ENCODE measurements at places on chromosomes 6 and 20.

DNA sequence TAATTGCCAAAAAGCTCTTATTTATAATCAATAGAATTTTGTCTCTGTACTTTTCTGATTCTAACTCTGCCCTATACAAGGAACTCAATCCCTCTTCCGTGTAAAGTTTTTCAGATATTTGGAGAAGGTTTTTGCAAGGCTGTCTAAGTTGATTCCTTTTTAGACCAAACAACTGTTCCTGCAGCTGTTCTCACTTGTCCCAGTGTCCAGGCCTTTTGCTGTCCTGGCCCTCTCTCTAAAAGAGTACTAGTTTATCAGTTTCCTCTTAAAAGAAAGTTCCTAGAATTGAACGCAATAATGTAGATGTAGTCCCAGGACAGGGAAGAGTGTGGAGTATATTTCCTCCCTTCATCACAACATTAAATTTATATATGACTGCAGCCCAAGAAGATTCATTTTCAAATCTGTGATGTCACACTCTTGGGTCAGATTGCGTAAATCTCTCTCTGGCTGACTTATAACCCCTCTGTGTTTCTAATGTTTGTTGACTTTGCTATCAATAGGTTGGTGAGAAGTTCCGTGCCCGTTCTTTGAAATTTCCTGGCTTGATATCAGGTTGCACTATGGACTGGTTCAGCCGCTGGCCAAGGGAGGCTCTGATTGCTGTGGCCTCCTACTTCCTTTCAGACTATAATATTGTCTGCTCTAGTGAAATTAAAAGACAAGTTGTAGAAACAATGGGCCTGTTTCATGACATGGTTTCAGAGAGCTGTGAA, 139.4 kb upstream of the GLP1R start:
- peaks cover 8% of the 10 kb centered on the region for H3K27me3 ChIP-seq
- no peak overlapping the region for H3K27ac ChIP-seq

DNA sequence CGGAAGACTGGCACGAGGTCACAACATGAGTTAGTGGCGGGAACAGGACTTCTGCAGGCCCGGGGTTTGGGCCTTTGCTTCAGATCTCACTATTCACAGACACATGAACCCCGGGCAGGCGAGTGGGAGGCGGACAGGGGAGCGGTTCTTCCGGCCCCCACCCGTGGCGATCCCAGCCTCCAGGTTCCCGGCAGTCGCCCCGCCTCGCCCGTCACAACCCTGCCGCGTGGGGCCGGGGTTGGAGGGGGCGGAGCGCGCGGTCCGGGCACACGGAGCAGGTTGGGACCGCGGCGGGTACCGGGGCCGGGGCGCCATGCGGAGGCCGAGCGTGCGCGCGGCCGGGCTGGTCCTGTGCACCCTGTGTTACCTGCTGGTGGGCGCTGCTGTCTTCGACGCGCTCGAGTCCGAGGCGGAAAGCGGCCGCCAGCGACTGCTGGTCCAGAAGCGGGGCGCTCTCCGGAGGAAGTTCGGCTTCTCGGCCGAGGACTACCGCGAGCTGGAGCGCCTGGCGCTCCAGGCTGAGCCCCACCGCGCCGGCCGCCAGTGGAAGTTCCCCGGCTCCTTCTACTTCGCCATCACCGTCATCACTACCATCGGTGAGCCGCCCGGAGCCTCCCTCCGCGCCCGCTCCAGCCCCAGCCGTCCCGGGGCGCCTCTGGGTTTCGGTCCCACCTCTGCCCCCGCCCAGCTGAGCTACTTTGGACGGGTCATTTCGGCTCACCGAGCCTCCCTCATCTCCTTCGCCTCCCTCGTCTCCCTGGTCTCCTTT, at the start of gene KCNK15:
Gene KCNK15 (plus strand): TSS at position 268 of the 769 bp plus-strand sequence. CDS start 46 bp downstream, at position 314.
- H3K4me3 ChIP-seq = peak within 1 kb of the TSS; percentile 62
- peaks cover 3% of the 10 kb centered on the region for H3K4me1 ChIP-seq
- DNase-seq = no peak
- H3K27ac ChIP-seq = no peak within 1 kb of the TSS
- peaks cover 38% of the 10 kb centered on the region for H3K27me3 ChIP-seq

- no peaks in the 10 kb centered on the region for H3K36me3 ChIP-seq
- DNase-seq = no peak
Observed at GRCh38 chr6:95266537-95267258, 310.6 kb upstream of the MANEA start.

GRCh38 chr6:80227545-80228105, 121.2 kb downstream of the BCKDHB start:
- no peaks in the 10 kb centered on the region for H3K36me3 ChIP-seq
- H3K4me3 ChIP-seq = no peak overlapping the region
- H3K27ac ChIP-seq = no peak overlapping the region
- DNase-seq = no peak

GRCh38 chr20:6877633-6878032, 110.1 kb downstream of the BMP2 start:
- H3K27me3 ChIP-seq = no peaks in the 10 kb centered on the region
- no peaks in the 10 kb centered on the region for H3K36me3 ChIP-seq
- H3K4me3 ChIP-seq = no peak overlapping the region
- no peaks in the 10 kb centered on the region for H3K4me1 ChIP-seq
- no peak for DNase-seq

- H3K27me3 ChIP-seq = peaks cover 10% of the 10 kb centered on the region
- H3K4me3 ChIP-seq = no peak overlapping the region
- no peak overlapping the region for H3K27ac ChIP-seq
- peaks cover 5% of the 10 kb centered on the region for H3K4me1 ChIP-seq
Observed at GRCh38 chr6:109877028-109878004, 100.8 kb upstream of the GPR6 start.

DNA sequence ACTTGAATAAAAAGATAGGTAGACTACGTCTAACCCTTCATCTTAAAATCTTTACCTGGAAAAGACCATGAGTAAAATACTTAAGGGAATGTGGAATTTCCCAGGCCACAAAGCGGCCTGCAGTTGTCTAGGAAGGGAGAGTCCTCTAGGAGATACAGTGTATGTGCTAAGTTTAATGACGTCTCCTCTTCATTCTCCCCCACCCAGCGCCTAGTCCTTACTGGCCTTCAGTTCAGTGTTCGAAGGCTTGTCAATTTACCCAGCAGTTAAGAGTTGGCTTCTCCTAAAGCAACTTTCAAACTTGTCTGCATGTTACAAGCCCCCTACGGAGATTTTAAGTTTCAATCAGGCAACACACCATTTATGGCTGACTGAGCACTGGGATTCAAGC, 35.2 kb downstream of the HFE start:
- H3K27me3 ChIP-seq = no peaks in the 10 kb centered on the region
- H3K4me3 ChIP-seq = peak overlapping the region; percentile 100
- no peak for DNase-seq
- peak overlapping the region; percentile 99 for H3K27ac ChIP-seq
- peaks cover 24% of the 10 kb centered on the region for H3K36me3 ChIP-seq
- peaks cover 37% of the 10 kb centered on the region for H3K4me1 ChIP-seq

- H3K4me3 ChIP-seq = no peak overlapping the region
- H3K36me3 ChIP-seq = peaks cover 7% of the 10 kb centered on the region
- no peak for DNase-seq
- H3K27me3 ChIP-seq = no peaks in the 10 kb centered on the region
Observed at GRCh38 chr6:20936949-20937348, 402.7 kb downstream of the CDKAL1 start.

- no peak within 1 kb of the TSS for H3K27ac ChIP-seq
- peaks cover 32% of the 10 kb centered on the region for H3K27me3 ChIP-seq
- peak; percentile 78 for DNase-seq
- no peaks in the 10 kb centered on the region for H3K36me3 ChIP-seq
- peaks cover 5% of the 10 kb centered on the region for H3K4me1 ChIP-seq
Observed at GRCh38 chr6:149863698-149864577, at the start of gene LRP11. TSS of gene LRP11 (minus strand) at chr6:149864359. CDS start at chr6:149864020, 339 bp downstream.

- no peak overlapping the region for H3K4me3 ChIP-seq
- no peak overlapping the region for H3K27ac ChIP-seq
- no peaks in the 10 kb centered on the region for H3K36me3 ChIP-seq
- H3K4me1 ChIP-seq = peaks cover 5% of the 10 kb centered on the region
- no peaks in the 10 kb centered on the region for H3K27me3 ChIP-seq
- DNase-seq = no peak
Observed at GRCh38 chr20:2707353-2708072, 14.9 kb downstream of the EBF4 start.

DNA sequence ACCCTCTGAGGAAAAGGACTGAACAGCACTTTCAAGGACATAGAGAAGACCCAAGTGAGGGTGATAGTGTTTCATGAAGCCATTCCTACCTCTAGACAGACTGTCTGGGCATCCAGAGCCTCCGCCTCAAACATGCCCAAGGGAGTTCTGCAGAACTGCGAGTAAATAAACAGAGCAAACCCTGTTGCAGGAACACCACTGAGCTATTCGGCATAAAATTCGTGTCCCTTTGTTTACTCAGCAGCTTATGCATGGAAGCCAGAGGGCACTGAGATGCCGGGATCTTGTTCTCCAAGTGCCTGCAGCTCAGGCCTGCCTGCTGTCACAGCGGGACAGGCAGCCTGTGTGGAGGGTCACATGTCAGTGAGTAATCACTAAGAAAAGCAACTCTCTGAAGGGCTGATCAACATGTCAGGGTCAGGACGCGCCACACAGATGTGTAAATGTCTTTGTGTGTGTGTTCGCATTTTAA, 164.9 kb upstream of the HEY2 start:
- H3K27me3 ChIP-seq = no peaks in the 10 kb centered on the region
- no peak overlapping the region for H3K27ac ChIP-seq
- H3K4me1 ChIP-seq = no peaks in the 10 kb centered on the region
- no peak overlapping the region for H3K4me3 ChIP-seq
- no peak for DNase-seq

GRCh38 chr6:157990321-157991066, 8.8 kb downstream of the SYNJ2 start:
- H3K27ac ChIP-seq = peak overlapping the region; percentile 54
- DNase-seq = no peak
- peaks cover 9% of the 10 kb centered on the region for H3K36me3 ChIP-seq
- H3K4me1 ChIP-seq = peaks cover 29% of the 10 kb centered on the region
- H3K27me3 ChIP-seq = no peaks in the 10 kb centered on the region
- peak overlapping the region; percentile 37 for H3K4me3 ChIP-seq

DNA sequence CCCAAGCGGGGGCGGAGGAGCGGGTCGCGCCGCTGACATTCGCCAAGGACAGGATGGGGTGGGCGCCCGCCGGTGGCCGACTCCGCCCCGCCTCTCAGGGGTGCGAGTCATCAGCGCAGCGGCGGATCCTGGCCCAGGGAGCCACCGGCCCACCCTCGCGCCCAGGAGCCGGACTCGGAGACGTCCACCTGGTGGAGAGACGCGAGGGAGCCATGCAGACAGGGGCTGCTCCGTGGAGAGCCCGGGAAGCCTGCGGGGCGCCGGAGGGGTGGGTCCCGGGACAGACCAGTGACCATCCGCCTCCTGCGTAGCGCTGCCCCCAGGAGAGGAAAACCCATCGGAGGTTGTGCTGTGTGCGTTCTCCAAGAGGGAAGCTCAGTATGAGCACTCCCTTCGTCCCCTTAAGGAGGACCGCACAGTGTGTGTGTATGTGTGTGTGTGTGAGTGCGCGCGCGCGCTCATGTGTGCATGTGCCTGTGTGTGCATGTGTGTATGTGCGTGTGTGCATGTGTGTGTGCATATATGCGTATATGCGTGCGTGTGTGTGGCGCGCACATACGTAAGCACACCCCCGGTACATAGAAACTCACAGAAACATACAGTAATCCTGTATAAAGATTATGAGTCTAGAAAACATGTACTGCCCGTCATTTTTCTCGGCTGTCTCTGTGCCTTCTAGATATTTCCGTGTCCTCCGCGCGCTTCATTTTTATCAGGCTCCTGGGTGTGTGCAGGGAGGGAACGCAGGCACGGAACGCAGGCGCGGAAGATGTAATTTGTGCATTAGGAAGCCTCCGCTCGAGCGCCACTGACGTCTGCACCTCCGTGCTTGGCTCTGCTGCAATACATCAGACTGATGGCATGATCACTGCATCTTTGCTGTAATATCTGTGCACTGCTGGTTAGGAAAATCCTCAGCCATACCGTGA, 158.9 kb downstream of the TBXT start:
- no peak for DNase-seq
- H3K27me3 ChIP-seq = peaks cover 57% of the 10 kb centered on the region
- no peaks in the 10 kb centered on the region for H3K4me1 ChIP-seq
- H3K36me3 ChIP-seq = no peaks in the 10 kb centered on the region
- no peak overlapping the region for H3K27ac ChIP-seq
- H3K4me3 ChIP-seq = no peak overlapping the region

- DNase-seq = peak; percentile 82
- peaks cover 14% of the 10 kb centered on the region for H3K36me3 ChIP-seq
- H3K27ac ChIP-seq = peak overlapping the region; percentile 42
- H3K4me3 ChIP-seq = peak overlapping the region; percentile 51
- no peaks in the 10 kb centered on the region for H3K27me3 ChIP-seq
- H3K4me1 ChIP-seq = peaks cover 17% of the 10 kb centered on the region
Observed at GRCh38 chr20:49216991-49217578, 2.1 kb upstream of the DDX27 start.

- H3K4me3 ChIP-seq = no peak overlapping the region
- H3K27ac ChIP-seq = no peak overlapping the region
- no peaks in the 10 kb centered on the region for H3K4me1 ChIP-seq
- H3K36me3 ChIP-seq = no peaks in the 10 kb centered on the region
- no peak for DNase-seq
Observed at GRCh38 chr6:38503032-38503773, 136.5 kb downstream of the BTBD9 start.

Data from activated T-helper 2 cell treated with anti-CD3 and anti-CD28 coated beads, Interferon-gamma antibody, Interleukin-2, Interleukin-4, amounts not matched to agents 10 μg/mL and 5 μg/mL and 100 μg/mL, durations not matched to agents 14 hours and 24 hours and 36 hours (primary cell).